ENCODE measurements at places on chromosomes 2 and 18. TPM values are rescaled to one million over a fixed set of nuclear protein-coding genes. Genes with fewer than 3 reads are reported as not detected.

The KCNJ3 gene
- total RNA-seq = not detected

The SCTR gene
- not detected for total RNA-seq

The GCKR gene
- total RNA-seq = 0.32 TPM

The CELF4 gene
- not detected for total RNA-seq

The SH3RF3 gene
- 8.4 TPM for total RNA-seq

The MRO gene
- total RNA-seq = 3.1 TPM

The NXPH2 gene
- total RNA-seq = not detected

The B3GNT7 gene
- total RNA-seq = not detected

The CCL20 gene
- total RNA-seq = 0.65 TPM

The DYNAP gene
- not detected for total RNA-seq

The BCL2 gene
- total RNA-seq = 1.9 TPM

The COL6A3 gene
- 1,547 TPM for total RNA-seq

The KDM3A gene
- 31.3 TPM for total RNA-seq

The GALR1 gene
- not detected for total RNA-seq

The RSAD2 gene
- total RNA-seq = not detected

The NT5C1B gene
- total RNA-seq = not detected

The MPP4 gene
- 1.3 TPM for total RNA-seq

The LHCGR gene
- total RNA-seq = not detected

The ERFE gene
- total RNA-seq = 24.2 TPM

The BOLL gene
- total RNA-seq = not detected

The MOCOS gene
- total RNA-seq = 1.1 TPM

The PTPRN gene
- 1.9 TPM for total RNA-seq

The KRTCAP3 gene
- not detected for total RNA-seq

The RAB6D gene
- not detected for total RNA-seq

The CRYGC gene
- not detected for total RNA-seq

The SFT2D3 gene
- 4.0 TPM for total RNA-seq

The FEV gene
- total RNA-seq = not detected

The TRAPPC12 gene
- total RNA-seq = 77.3 TPM

The AQP12B gene
- total RNA-seq = not detected

The SRD5A2 gene
- not detected for total RNA-seq

The GNLY gene
- total RNA-seq = not detected

The ESPNL gene
- 0.16 TPM for total RNA-seq

The PARD6G gene
- total RNA-seq = 1.1 TPM

The ADGRF3 gene
- total RNA-seq = not detected

The DDX1 gene
- 76.8 TPM for total RNA-seq

The FER1L5 gene
- total RNA-seq = under 0.01 TPM

The SDC1 gene
- 0.36 TPM for total RNA-seq

The FOXI3 gene
- not detected for total RNA-seq

The CXCR4 gene
- total RNA-seq = 3.2 TPM

The QPCT gene
- total RNA-seq = 8.4 TPM

The SERPINB3 gene
- total RNA-seq = not detected

The GKN2 gene
- total RNA-seq = not detected

The YES1 gene
- 54.3 TPM for total RNA-seq

The EPB41L3 gene
- 36.1 TPM for total RNA-seq

The DRC1 gene
- total RNA-seq = not detected

The MATN3 gene
- total RNA-seq = 0.49 TPM

The COLEC12 gene
- total RNA-seq = 96.6 TPM

The CNGA3 gene
- not detected for total RNA-seq

The MC5R gene
- not detected for total RNA-seq

The EVX2 gene
- total RNA-seq = not detected

The RAB6C gene
- not detected for total RNA-seq

The DCC gene
- total RNA-seq = 0.36 TPM

The GLI2 gene
- total RNA-seq = 6.6 TPM

The CCDC141 gene
- total RNA-seq = not detected
